Heart right ventricle (tissue), 16 donors: ENCODE measurements at places on chromosomes 5 and 9. TPM values are rescaled to one million over a fixed set of nuclear protein-coding genes. Genes with fewer than 3 reads are reported as not detected.

Gene HTR4
- total RNA-seq: 0.23 TPM

Gene SOHLH1
- not detected for total RNA-seq

Gene FOXE1
- not detected for total RNA-seq

Gene PCDHB4
- total RNA-seq: 2.5 TPM

Gene KIF4B
- total RNA-seq: 0.11 TPM

Gene SERF1A
- 1.6 TPM for total RNA-seq

Gene PDLIM4
- total RNA-seq: 6.5 TPM
